Activated CD8-positive, alpha-beta memory T cell treated with anti-CD3 and anti-CD28 coated beads for 1 hour (primary cell): ENCODE measurements at places on chromosomes 1 and 21.

- peak; percentile 89 for DNase-seq
Observed at GRCh38 chr1:48471691-48472576, at the start of gene SPATA6. Gene SPATA6, minus strand, starts transcription at chr1:48472204. Its CDS starts 196 bp downstream, at chr1:48472008.

GRCh38 chr1:6082430-6082971 is 36.8 kb downstream of the KCNAB2 start:
- DNase-seq: no peak

DNA sequence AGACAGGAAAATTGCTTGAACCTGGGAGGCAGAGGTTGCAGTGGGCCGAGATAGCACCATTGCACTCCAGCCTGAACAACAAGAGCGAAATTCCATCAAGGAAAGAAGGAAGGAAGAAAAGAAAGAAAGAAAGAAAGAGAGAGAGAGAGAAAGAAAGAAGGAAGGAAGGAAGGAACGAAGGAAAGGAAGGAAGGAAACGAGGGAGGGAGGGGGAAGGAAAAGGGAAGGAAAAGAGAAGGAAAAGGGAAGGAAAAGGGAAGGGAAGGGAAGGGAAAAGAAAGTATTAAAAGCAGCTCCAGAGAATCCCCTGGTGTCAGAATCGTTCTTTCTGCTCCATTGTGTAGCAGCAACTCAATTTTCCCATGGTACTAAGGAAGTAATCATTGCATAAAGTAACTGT is 19.2 kb upstream of the ZSWIM5 start:
- DNase-seq: no peak

GRCh38 chr1:233357595-233358397 is 30.3 kb downstream of the MAP3K21 start:
- no peak for DNase-seq

- DNase-seq: no peak
Observed at GRCh38 chr1:116388122-116388521, 15.1 kb downstream of the ATP1A1 start.

DNA sequence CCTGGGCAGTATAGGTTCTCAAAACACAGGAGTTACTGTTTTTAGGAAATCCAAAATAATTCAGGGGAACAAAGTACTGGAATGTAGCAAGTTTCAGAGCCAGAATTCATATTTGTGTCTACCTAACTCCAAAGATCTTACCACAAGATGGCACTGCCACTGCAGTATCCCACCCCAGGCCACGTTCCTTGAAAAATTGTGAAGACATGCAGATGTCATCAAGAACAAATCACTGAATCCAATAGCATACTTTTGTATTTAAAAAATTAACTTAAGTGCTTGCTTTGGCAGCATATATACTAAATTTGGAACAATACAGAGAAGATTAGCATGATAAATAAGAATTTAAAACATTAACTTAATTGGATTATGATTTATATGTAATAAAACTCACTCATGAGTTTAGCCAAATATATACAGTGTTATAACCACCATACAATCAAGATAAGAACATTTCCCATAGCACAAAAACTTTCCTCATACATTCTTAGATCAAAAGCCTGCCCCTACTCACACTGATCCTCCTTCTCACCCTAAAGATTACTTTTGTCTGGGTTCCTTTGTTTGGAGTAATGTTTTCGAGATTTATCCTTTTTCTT is 209.9 kb downstream of the FAF1 start:
- DNase-seq: no peak

DNA sequence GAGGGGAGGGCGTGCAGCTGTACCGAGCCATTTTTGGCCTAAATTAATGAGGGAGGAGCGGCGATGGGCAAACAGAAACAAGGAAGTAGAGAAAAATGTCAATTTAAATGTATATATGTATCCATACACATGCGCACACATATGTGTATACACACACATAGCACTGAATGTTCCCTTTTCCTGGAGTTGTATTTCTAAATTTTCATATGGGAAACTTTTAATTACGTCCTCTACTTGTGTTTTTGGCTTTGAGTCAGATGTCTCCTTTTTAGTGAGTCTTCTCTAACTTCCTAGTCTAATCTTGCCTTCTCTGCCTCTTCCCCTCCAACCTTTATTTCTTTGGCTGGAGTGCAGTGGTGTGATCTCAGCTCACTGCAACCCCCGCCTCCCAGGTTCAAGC is 15.4 kb upstream of the CYYR1 start:
- no peak for DNase-seq

DNA sequence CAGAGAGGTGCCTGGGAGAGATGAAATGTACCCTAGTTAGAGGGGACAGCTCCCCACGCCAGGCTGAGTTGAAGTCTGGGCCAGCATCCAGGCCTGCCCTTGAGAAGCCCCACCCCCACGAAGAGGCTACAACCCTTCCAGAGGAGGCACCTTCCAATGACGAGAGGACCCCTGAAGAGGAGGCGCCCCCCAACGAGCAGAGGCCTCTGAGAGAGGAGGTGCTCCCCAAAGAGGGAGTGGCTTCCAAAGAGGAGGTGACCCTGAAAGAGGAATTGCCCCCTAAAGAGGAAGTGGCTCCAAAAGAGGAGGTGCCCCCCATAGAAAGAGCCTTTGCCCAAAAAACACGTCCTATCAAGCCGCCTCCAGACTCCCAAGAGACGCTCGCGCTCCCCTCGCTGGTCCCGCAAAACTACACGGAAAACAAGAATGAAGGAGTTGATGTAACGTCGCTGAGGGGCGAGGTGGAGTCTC is 3.1 kb downstream of the EVA1B start:
- DNase-seq: no peak

DNA sequence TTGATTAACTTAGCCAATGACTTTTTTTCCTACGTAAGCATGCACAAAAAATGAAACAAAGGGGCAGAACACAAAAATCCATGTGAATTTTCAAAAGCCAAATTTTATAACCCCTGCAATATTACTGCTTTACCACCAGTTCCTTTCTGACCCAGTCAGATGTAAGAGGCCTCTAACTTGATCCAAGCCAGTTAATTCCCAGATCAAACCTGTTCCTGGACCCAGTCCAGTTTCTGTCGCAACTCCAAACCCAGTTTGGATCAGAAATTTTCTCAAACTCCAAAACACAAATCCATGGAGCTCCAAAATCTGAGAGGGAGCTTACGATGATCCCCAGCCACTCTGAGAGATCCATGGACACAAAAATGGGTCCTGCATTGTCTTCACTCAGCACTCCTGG is 7.8 kb upstream of the ZYG11A start:
- no peak for DNase-seq

DNA sequence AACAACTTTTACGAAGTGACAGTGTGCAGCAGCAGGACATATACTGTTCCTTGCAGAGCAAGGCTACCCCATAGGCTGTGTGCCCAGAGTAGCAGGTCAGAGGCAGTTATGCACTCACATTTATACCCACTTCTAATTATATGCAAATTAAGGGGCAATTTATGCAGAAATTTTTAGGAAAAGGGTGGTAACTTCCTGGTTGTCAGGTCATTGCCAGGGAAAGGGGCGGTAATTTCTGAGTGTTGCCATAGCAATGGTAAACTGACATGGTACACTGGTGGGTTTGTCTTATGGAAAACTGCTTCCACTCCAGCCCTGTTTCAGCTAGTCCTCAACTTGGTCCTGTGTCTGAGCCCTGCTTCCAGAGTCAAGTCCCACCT is 12.0 kb upstream of the SLAMF1 start:
- DNase-seq: no peak

DNA sequence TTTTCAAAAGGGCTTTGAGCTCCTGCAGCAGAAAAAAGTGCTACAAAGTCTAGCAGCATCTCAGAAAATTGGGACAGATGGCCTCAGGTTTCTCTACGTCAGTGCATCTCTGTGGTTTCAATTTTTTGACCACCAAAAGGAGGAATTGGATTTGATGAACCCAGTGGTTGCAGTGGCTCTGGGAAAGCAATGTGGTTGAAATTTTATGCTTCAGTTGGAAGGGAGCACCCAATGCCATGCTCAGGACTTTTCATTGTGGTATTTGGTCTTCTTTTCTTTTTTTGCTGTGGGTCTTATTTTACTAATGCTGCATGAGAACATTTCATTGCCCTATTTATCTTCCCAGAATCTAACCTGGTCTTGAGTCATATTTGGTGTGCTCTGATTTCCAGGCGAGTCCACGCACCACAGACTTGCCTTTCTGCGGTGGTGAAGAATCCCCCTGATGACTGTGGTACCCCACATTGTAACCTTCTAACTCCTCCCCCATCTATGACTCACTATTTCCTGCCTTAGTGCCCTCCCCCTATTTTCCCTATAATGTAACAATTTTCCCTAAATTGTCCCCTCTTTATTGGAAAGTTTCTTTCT is 56.7 kb downstream of the S1PR1 start:
- peak; percentile 27 for DNase-seq

DNA sequence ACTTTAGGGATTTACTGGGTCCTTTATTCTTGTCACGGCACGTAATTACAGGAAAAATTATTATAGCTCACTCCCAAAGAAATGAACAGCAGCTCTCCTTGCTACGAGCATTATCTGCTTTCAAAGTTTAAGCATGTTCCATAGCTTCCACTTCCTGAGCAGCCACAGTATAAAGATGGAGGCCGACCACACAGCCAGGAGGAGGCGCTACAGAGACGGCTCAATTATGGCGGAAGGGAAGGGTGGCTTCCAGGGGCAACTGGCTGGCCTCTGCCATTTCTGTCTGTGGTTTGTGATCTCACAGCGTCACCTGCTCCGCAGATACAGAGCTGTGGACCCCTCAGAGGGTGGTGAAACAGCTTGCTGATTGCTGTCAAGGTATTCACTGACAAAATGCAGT is 212.3 kb upstream of the GREM2 start:
- DNase-seq: no peak

DNA sequence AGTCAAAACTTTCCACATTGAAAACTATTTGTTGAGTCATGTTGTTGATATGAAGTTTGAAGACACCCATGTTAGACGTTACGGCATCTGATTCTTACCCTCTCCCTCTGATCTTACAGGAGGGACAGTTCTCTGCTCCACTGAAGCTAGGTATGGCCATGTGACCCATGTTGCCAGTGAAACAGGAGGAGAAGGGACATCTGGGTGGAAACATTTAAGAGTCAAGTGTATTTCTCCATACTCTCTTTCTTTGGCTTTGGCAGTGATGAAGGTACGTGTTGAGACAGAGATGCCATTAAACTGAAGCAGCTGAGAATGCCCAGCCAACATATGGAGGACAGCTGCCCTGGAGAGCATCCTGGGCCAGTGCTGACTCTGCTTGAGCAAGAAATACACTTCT is 198.4 kb upstream of the PTGFR start:
- no peak for DNase-seq

DNA sequence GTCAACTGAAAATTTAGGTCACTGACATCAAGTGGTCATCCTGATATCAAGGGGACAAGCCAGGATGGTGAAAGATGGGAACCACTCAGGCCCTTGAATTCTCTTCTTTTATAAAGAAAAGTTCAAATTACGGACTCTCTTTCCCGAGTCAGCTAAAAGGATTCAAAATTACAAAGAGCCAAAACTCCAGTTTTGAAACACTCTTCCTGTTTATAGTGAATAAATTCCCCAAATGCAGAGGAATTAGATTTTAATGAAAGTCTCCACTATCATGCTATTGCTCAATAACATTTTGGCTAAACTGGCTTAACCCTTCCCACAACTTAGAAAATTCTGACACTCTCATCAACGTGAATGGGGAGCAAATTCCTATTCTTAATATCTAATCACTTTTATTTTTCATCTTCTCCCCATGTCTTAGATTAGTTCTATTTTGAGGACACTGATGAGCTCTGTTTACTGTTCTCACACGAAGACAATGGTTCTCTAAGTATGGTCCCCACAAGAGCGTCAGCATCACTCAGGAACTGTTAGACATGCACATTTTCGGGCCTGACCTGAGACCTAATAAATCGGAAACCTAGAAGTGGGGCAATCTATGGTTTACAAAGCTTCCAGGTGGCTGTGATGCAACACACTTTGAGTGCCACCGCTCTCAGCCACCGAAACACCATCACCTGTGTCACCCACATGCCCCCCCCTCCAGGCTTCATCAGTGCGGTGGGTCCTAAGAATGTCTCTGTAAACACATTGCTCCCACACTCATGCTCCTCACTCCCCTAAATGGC is 64.4 kb upstream of the TIAM1 start:
- DNase-seq: no peak

DNA sequence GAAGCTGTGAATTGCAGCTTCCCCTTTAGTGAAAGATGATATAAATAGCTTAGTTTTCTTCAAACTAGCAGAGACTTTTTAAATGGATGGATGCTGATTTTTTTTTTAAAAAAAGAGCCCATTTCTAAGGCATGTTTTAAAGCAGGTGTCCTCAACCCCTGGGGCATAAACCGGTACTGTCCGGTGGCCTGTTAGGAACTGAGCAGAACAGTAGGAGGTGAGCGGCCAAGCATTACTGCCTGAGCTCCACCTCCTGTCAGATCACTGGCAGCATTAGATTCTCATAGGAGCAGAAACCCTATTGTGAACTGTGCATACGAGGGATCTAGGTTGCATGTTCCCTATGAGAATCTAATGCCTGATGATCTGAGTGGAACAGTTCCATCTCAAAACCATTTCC is 31.2 kb downstream of the CR1L start:
- no peak for DNase-seq

DNA sequence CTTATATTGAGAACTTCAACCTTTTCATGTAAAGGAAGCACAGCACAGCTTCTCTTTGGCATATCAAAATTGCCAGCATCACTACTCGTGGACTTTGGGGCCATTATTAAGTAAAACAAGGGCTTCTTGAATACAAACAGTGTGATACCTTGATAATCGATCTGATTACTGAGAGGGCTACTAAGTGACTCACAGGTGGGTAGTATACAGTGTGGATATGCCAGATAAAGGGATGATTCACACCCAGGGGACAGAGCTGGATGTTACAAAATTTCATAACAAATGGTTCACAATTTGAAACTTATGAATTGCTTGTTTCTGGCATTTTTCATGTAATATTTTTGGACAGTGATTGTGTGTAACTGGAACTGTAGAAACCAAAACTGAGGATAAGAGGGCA is 15.4 kb downstream of the HDAC1 start:
- no peak for DNase-seq

GRCh38 chr1:150809651-150810050 is 1.6 kb upstream of the CTSK start:
- no peak for DNase-seq

GRCh38 chr1:227924833-227925574 is 22.7 kb downstream of the WNT9A start:
- no peak for DNase-seq

- no peak for DNase-seq
Observed at GRCh38 chr1:77513839-77514763, 168.4 kb downstream of the ZZZ3 start.

GRCh38 chr1:151849126-151849525 is 4.4 kb downstream of the THEM5 start:
- DNase-seq: no peak

DNA sequence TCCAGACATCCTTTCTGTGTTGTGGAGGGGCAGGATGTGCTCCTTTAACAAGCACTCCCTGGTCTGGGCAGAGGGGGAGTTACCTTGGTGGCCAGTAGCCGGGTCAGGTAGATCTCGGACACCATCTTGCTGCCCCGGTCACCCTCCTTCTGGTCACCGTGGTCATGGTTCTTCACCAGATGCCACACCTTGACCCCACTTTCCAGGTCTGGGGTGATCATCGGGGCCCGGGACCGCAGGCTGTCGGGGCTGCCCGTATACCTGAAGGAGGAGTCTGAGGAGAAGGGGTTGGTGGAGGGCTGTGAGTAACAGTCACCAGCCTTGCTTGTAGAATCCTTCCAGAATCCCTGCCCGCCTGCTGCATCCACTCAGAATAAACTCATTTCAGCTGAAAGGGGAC is 122.3 kb upstream of the CD34 start:
- DNase-seq: no peak

- no peak for DNase-seq
Observed at GRCh38 chr21:24428591-24429199, 1178.6 kb downstream of the MRPL39 start.

- DNase-seq: no peak
Observed at GRCh38 chr1:156444407-156445001, 56.1 kb downstream of the MEF2D start.

GRCh38 chr1:58524353-58524945 is 22.1 kb downstream of the OMA1 start:
- DNase-seq: no peak
